ENCODE measurements at places on chromosomes 16 and 17. TPM values are rescaled to one million over a fixed set of nuclear protein-coding genes. Genes with fewer than 3 reads are reported as not detected.

CDH3 gene
- 0.19 TPM for total RNA-seq

PIK3R6 gene
- total RNA-seq, result not detected

MARVELD3 gene
- total RNA-seq, result 0.29 TPM

TEKT5 gene
- not detected for total RNA-seq
